ENCODE measurements at places on chromosomes 6 and 20. TPM values are rescaled to one million over a fixed set of nuclear protein-coding genes. Genes with fewer than 3 reads are reported as not detected.

SFTA2 gene
- not detected for total RNA-seq

KCNG1 gene
- total RNA-seq = 11.4 TPM

SIRPB1 gene
- 0.62 TPM for total RNA-seq

COX4I2 gene
- not detected for total RNA-seq

ATP6V1G2 gene
- total RNA-seq = 8.8 TPM

GPR63 gene
- total RNA-seq = 18.2 TPM

TRAPPC3L gene
- not detected for total RNA-seq

GLP1R gene
- total RNA-seq = 1.3 TPM

BPI gene
- not detected for total RNA-seq

- no peak for DNase-seq
These were observed 26.0 kb downstream of the SDCBP2 start for GRCh38 chr20:1302685-1303541.

- DNase-seq = no peak
These were observed 383.7 kb upstream of the CDH4 start for GRCh38 chr20:60868316-60868891.

GRCh38 chr20:23298155-23298554 lies 52.4 kb upstream of the NXT1 start:
- no peak for DNase-seq

GRCh38 chr6:37210313-37210968 lies 40.5 kb downstream of the PIM1 start:
- peak; percentile 89 for DNase-seq

DNA sequence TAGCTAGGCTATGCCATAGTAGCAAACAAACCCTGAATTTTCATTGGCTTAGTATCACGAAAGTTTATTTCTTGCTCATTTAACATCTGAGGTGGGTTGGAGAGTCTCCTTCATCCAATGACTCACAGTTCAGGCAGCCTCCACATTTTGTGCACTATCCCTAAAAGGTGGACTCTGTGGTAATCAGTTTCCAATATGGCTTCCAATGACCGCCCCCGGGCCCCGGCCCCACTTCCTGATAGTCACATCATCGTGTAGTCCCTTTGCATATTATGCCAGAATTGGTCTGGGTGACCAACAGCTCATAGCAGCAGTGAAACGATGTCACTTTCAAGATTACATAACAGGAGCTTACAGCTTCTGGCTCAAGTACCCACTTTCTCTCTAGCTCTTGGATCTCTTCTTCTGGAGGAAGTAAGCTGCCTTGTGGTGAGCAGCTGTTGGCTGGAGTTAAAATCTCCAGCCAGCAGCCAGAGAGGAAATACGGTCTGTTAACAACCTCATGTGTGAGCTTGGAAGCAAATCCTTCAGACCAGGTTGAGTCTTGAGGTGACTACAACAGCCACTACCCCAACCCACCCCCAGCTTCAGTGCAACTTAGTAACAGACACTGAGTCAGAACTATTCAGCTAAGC lies 7.8 kb downstream of the HCRTR2 start:
- DNase-seq = no peak

DNA sequence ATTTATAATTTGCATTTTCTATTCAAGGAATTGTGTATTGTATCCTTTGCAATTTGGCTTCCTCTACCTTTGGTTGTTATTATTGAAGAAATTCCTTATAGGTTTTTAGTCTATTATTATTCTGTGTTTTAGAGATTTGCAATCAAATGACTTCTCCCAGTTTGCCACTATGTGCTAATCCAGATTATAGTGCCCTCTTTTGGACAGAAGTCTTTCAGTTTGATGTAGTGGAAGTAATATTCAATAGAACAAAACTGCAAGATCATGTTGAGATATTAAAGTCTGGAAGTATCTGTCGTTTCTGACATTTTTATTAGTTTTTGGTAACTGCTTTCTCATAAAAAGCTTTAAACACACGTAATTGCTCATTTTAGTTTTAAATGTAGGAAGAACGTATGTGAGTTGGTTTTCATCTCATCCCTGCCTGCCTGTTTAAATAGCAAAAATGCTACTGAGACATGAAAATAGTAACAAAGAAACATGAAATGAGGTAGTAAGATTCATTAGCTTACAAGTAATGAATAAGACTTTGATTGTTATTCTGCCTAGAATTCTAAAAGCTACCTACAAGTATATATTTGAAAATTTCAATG lies 72.8 kb downstream of the RTN4IP1 start:
- DNase-seq = no peak

DNA sequence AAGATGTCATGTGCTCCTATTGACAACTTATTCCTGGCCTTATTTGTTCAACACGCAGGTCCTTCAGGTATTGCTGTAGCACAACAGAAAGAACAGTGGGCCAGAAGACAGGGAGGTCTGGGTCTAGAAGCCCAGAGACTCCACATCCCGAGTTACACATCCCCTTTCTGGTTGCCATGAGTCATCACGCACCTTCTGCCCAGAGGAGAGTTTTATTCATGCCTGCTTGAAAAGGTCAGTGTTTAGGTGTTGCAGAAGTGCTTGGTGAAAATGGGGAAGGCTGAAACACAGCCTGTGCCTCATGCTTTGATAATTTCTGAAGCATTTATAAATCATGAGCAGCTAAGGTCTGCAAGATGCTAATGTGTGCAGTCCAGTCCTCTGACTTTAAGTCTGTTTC lies 256.4 kb downstream of the GMPR start:
- DNase-seq = no peak

DNA sequence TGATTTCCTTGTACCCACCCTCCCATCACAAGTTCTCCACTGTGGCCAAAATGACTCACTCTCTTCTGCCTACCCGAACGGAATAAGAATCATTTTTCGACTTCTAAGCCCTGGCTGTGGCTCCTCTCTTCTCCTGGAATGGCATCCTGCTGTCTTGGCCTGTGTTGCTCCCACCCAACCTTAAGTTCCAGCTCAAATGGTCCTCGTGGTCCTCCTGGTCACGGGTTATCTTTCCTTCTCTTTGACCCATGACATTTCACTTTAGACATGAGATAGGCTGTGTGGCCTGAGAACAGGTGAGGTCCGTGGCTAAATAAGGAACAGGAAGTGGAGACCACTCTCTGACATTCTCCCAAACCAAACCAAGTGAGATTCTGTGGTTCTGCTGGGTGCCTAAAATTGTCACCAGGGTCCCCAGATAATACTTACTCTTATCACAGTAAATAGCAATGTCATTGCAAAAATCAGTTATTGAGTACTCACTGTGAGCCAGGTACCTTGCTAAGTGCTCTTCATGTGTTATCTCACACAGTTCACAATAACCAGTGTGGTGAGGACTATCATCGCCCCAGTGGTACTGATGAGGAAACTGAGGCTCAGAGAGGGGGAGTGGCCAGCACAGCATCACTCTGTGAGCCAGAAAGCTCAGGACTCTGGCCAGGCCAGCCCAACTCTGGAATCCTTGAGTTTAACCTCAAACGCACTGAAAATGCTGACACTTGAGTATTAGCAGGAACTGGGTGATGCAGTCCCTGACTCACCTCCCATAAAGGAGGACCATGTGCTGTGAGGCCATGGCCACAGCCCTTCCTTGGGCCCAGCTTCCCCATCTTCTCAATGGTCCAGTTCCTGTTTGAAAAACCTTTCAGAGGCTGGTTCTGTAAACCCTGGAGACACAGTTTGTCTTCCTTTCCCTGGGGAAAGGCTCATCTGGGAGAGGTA lies 74.8 kb upstream of the SIRPA start:
- DNase-seq = no peak

DNA sequence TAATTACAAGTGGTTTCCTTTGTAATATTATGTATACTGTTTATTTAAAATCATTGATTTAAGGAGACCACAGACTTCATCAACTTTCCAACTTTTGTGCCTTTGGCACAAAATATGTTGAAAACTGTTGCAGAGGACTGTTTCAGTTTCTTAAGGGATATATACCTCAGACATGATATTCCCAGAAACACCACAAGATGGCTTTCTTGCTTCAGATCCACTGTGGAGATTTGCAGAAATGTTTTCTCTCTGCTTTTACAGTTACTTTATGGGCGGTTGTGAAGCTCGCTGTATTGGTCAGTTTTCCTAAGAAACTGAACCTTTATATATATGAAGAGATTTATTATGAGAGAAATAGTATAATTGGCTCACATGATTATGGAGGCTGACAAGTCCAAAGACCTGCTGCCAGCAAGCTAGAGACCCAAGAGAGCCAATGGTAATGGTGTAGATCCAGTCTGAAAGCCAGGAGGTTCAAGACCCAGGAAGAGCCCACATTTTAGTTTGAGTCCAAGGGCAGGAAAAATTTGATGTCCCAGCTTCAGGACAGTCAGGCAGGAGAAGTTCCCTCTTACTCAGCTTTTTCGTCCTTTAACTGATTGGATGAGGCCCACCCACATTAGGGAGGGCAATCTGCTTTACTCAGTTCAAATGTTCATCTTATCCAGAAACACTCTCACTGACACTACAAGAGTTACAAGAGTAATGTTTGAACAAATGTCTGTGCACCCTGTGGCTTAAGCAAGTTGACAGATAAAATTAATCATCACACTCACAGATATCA lies 12.8 kb downstream of the ME1 start:
- peak; percentile 51 for DNase-seq

GRCh38 chr20:40506537-40506939 lies 182.5 kb downstream of the MAFB start:
- DNase-seq = no peak

DNA sequence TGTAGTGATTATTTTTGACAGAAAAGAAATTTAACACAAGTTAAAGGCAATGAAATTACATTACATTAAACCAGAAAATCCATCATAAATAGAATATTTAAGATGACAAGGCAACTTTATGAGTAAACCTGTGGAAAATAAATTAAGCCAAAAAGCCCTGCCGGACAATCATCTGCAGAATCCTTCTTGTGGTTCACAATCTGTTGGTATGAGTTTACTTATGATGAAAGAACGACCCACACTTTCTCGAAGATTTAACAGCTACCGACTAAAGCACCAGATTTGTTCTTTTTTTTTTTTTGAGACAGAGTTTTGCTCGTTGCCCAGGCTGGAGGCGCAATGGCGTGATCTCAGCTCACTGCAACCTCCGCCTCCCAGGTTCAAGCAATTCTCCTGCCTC lies 21.4 kb downstream of the HDAC2 start:
- no peak for DNase-seq

- peak; percentile 92 for DNase-seq
These were observed 1.3 kb upstream of the RING1 start for GRCh38 chr6:33206864-33207551.

GRCh38 chr6:118750143-118750542 lies 98.8 kb upstream of the CEP85L start:
- no peak for DNase-seq

DNA sequence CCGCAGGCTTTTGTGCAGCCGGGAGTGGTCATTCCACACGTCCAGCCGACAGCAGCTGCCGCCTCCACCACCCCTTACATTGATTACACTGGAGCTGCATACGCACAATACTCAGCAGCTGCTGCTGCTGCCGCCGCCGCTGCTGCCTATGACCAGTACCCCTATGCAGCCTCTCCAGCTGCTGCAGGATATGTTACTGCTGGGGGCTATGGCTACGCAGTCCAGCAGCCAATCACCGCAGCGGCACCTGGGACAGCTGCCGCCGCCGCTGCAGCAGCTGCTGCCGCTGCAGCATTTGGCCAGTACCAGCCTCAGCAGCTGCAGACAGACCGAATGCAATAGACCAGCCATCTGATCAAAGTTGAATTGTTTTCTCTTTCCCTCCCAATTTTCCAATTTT lies 10.6 kb downstream of the RBM24 start:
- peak; percentile 24 for DNase-seq

- DNase-seq = no peak
These were observed 4.0 kb downstream of the EEF1A1 start for GRCh38 chr6:73516514-73517489.

DNA sequence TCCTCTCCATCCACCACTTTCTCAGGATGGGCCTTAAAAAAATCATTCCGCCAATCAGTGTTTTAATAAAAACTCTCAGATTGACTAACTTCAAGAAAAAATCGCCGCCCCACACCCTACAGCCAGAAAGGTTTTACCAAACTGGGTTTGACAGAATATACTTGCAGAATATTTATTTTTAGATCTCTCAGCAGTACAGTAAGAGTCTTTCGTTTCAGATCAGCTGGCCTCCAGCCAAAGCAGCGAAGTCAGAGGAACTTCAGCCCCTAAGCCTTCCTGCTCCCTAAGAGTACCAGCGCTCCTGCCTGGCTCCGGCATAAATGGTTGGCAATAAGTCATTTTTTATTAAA lies 24.7 kb downstream of the TBC1D7 start:
- DNase-seq = no peak

GRCh38 chr20:57589728-57590484 lies 29.0 kb downstream of the PCK1 start:
- DNase-seq = peak; percentile 33

DNA sequence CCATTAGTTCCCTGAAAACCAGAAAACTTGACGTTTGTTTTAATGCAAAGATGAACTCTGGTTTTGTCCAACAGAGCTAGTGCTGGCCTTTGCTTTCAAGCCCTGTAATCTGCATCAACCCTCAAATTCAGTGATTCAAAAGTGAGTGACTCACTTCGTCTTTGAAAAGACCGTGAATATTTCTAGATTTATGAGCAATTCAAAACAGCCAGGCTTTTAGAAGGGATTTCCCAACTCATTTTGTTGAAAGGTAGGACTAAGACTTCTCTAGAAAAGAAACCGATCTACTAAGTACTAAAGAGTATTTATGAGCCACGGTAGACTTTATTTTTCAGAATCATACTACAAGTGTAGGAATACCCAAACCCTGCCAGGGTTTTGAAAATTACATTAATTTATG lies 121.5 kb downstream of the UST start:
- no peak for DNase-seq

DNA sequence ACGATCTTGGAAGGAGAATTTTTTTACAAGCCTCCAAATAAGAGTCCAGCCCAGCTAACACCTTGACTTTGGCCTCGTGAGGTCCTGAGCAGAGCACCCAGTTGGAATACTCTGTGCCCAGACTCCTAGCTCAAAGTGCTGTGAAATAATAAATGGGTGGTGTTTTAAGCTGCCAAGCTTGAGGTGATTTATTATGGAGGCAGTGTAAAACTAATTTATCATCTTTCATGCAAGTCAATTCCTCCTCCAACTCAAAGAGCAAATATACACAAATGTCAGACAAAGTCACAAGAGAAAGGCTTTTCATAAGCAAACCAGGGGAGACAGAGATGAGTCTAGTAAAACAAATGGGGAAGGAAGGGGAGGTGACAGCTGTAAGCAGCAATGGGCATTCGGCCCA lies 12.7 kb downstream of the ABT1 start:
- DNase-seq = no peak

- DNase-seq = no peak
These were observed 204.5 kb downstream of the ERMARD start for GRCh38 chr6:169955731-169956437.

- DNase-seq = no peak
These were observed 176.1 kb downstream of the EPHA7 start for GRCh38 chr6:93243231-93243778.

- DNase-seq = no peak
These were observed 10.2 kb downstream of the DOK5 start for GRCh38 chr20:54485631-54486030.

GRCh38 chr6:39254999-39255535 lies 25.8 kb upstream of the KCNK5 start:
- DNase-seq = no peak
